ENCODE measurements at places on chromosomes 13 and 19.
A peak's percentile ranks its signal among the peaks of the same experiment; 100 is the strongest.

- no peak for DNase-seq
Observed at GRCh38 chr13:109611912-109612691, 174.3 kb downstream of the IRS2 start.

- no peak for DNase-seq
Observed at GRCh38 chr19:2770055-2771013, 12.7 kb downstream of the SGTA start.

DNA sequence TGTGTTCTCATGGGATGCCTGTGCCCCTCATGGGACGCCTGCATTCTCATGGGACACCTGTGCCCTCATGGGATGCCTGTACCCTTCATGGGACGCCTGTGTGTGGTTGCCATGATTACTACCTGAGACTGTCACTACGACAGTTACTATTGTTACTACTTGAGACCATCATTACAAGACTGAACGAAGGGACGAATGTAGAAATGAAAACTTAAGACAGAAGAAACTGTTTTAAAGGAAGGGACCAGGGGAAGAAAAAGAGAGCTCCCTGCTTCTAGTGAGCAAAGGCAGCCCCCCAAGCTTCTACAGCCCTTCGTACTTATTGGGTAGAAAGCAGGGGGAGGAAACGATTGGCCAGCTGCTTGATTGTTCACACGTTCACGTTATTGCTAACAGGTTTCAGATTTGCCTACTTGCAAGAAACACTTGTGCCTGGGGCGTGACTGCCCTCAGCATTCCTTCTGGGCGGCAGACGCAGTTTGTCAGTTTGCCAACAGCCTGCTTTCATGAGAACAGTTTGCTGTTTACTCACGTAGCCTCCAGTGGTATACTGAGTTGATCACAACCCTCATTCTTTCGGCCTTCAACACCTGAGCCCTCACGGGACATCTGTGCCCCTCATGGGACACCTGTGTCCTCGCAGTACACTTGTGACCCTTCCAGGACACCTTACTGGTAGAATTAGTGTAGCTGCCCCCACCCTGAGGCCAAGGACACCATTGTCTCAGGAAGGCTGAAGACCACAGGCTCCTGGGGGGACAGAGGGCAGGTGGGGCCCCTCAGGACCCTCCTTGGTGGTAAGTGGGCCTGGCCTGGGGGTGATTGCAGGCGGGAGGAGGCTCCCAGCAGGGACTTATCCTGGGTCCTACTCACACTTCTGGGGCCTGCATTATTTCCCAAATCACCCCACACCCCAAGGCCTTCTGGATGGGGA is 2.5 kb upstream of the S1PR4 start:
- peak; percentile 42 for DNase-seq

- no peak for DNase-seq
Observed at GRCh38 chr13:39318161-39318560, 279.9 kb downstream of the NHLRC3 start.

DNA sequence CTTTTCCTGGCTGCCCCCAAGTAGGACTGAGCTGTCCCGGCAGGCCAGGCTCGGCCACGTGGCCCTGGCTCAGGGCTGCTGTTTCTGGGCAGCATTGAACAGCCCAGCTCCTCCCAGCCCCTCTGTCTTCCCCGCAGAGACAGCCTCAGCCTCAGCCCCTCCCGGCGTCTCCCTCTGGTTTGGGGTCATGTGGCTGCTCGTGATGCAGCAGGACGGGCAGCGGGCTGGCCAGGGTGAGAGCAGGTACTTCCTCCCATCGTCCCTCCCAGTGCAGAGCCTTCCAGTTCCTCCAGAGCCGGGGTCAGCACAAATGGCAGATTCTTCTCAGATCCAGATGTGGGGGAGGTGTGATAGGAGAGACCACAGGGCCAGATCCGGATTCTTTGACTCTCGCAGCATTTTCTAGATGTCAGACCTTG is 114.6 kb downstream of the KDM4B start:
- DNase-seq, result no peak

- no peak for DNase-seq
Observed at GRCh38 chr19:45492627-45493470, 4.0 kb downstream of the RTN2 start.

DNA sequence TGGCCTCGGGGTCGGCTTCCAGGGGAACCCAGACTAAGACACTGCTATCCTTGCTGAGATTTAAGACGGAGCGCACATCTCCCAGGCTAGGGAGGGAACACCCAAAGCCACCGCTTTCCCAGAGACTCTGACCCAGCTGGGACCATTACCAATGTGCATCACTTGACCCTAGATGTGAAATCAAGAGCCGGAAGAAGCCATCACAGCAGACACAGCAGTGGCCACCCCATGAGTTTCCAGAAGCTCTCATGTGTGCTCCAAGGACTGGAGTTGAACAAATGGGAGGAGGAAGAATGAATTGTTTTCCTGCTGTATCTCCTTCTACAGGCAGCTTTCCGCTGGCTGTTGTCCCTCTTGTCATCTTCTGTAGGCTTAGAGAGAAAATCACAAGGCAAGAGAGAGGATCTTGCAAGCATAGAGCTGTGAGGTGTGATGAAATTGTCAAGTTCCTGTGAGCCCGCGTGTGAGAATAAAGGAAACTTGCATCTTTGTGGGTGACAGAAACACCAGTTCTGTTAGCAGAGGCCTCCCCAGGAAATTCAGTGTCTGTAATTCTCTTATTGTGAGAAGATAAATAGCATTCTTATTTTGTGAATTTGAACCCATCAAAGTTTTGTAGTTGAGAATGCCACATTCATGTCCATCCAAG is 711.8 kb downstream of the UQCRFS1 start:
- DNase-seq, result no peak

- no peak for DNase-seq
Observed at GRCh38 chr19:46014534-46014933, 8.3 kb downstream of the PGLYRP1 start.

GRCh38 chr19:18428173-18428786 is 9.1 kb downstream of the SSBP4 start:
- no peak for DNase-seq

DNA sequence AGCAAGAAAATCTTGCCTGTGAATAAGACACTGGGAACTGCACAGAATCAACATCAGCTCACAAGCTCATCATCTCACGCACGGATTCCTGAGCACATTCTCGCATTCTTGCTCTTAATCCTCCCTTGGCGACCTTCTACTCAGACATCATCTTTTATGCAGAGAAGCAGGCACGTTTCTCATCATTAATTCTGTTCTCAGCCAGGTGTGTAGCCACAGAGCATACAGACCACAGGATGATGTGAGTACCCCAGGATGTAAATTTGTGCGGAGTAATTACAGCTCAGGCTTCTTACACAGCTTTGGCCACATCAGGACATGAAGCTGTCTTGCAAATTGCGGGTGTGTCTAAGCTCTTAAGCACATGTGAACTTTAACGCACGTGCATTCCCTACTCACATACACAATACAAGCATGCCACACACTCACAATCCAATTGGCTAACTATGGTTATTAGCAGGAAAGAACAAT is 36.5 kb upstream of the SACS start:
- no peak for DNase-seq

GRCh38 chr13:28710161-28710560 is 8.6 kb downstream of the SLC46A3 start:
- DNase-seq, result no peak

DNA sequence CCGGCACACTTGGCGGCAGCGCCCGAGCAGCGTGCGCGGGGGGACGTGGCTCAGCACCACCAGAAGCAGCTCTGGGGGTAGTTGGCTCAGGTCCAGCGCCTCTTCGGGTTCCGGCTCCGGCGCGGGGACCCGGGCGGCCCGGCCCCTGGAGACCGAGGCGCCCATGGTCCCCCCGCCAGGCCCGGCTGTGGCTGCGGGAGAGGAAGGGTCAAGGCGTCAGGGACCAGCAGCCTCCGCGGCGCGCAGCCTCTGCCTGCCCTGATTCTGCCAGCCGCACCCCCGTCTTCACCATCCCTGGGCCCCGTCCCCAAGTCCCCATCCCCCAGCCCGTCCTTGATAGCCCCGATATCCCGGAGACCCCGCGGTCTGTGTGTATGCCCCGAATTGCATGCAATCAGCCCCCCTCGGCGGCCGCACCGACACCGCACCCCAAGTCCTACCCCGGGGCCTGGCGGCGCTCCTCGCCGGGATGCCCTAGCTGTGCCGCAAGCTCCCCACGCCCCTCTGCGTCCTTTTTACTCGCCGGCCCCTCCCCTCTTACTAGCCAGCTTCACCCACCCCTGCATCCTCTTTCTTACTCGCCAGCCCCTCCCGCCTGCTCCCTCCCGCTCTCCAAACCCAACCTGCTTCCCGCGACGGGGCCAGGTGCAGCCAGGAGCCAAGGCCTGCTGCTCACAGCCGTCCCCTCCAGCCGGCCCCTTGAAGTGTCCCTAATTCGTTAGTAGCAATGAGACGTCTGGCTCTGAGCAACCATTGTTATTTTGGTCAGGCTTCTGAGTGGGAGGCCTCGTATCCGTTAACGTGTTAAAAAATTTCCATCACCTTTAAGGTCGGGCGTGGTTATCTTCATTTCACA is at the start of gene FBXO27:
FBXO27 (minus strand) TSS at position 487 of the 856 bp plus-strand sequence; CDS start at position 165, 322 bp downstream.
- DNase-seq, result no peak

DNA sequence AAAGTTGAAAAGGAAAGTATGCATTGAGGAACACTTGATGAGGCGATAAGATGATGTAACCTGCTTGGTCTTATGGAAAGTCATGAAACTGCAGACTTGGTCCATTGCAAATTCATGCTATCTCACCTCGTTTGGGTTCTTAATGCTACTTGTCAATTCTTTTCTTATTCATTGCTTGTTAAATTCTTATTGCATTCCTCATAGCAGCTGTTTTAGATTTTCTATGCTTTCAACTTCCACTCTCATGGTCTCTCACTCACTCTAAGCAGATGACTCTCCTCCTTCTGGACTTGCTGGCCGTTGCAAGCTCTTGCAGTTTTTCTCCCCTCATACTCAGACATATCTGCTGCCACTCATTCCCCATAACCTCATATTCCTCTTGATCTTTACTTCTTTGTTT is 67.8 kb upstream of the CSNK1A1L start:
- DNase-seq, result no peak

GRCh38 chr19:55316646-55317045 is 8.5 kb downstream of the TMEM150B start:
- no peak for DNase-seq

DNA sequence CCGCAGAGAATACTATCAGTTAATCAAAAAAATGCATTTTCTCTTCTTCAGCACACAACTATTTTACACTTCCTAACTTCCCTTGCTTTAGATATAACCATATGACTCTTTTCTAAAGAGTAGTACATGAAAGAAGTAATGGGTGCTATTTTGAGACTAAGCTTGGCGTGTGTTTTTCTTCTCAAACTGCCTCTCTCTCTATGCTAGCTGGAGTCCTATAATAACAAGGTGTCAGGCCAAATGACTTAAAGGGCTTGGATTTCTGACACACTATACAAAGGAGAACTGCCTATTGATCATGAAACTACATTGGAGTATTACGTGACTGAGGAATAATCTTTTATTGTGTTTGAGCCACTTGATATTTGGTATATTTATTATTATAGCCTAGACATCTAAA is 1330.1 kb upstream of the SPRY2 start:
- no peak for DNase-seq

- DNase-seq, result no peak
Observed at GRCh38 chr19:7122701-7123100, 53.2 kb downstream of the ZNF557 start.

DNA sequence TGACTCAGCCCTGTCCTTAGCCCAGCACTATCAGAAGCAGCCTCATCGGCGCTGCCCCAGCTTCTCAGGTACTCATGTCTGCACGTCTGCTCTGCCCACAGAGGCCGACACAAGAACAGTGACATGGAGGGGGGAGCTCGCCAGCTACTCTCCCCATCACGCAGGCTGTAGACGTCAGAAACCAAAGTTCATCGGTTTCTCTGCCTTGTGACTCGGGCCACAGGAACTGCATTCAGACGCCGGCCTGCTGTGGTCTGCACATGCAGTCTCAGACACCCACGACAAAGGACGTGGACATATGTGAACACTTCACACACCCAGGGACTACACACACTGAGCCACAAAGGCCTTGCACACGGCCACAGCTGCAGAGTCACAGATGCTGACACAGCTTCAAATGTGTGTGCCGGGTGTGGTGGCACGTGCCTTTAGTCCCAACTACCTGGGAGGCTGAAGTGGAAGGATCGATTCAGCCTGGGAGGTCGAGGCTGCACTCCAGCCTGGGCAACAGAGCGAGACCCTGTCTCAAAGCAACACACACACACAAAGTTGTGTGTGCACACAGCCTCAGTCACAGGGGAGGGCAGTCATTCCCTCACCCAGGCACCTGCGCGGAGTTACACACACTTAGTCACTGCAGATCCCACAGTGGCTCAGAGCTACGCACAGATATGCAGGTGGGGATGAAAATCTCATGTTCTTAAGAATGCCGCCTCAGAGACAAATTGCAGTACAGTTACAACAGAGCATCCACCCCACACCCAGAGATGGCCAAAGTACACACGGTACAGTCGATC is 4.9 kb upstream of the ZFP36 start:
- DNase-seq, result peak; percentile 93

DNA sequence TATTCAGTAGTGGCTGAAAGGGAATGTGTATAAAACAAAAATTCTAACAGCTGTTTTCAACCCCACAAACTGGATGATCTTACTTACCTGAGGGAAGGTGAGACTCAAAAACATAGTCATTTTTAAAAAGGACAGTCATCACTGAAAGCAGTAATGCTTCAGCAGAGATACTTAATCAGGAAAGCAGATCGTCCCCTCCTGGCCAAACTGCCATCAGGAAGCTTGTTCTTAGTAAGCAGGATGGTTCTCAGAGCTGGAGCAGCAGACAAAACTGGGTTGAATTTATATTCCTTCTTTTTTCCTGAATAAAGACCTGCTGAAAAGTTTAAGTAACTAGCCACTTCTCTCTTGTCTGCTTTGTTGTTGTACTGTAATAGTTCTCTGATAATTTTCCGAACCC is 1156.5 kb downstream of the OLFM4 start:
- DNase-seq, result no peak

DNA sequence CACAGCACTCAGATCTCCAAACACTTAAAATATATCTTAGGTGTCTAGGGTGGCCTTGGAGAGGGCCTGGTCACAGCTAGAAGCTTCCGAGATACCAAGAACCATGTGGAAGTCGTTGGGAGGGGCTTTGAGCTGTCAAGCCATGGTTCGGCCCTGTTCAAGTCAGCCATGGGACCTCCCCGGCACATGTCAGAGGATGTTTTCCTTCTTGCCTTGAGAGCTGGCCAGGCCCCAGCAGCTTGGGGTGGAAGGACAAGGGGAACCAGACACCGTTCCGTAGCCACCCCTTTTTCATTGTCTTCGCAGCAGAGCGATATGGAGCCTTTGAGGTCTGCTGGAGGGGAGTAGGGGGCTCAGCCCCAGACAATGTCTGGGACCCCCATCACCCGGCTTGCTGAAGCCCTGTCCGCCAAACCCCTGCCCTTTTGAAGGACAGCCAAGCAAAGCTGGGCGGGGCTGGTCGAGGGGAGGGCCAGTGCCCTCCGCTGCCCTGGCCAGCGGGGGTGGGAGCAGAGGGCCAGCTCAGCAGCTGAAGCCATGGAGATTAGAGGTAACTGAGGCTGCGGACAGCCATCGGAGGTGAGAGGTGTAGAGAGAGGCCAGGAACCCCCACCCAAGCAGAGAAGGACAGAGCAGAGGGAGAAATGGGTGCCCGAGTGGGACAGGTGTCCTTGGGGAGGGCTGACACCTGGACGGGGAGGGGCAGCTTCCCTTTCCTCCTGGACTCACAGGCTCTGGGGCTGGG is 435 bp downstream of the KLK11 start:
- no peak for DNase-seq

Data from CD4-positive, alpha-beta T cell treated with Interleukin-15 for 1 hour (primary cell).